IMR-90 (cell line): ENCODE measurements at places on chromosomes 6 and 20. TPM values are rescaled to one million over a fixed set of nuclear protein-coding genes. Genes with fewer than 3 reads are reported as not detected.

The HAO1 gene
- not detected in 2 replicates for total RNA-seq

The ZNF334 gene
- total RNA-seq: 1.1 and 1.4 TPM in 2 replicates

The OTOR gene
- not detected in 2 replicates for total RNA-seq

The ELOVL4 gene
- total RNA-seq: 2.3 and 5.0 TPM in 2 replicates

The COX4I2 gene
- total RNA-seq: not detected in 2 replicates

The TRIM10 gene
- total RNA-seq: not detected in 2 replicates

The BCKDHB gene
- total RNA-seq: 11.8 and 16.4 TPM in 2 replicates

The KCNQ2 gene
- total RNA-seq: not detected in 2 replicates

The LHFPL5 gene
- total RNA-seq: not detected in 2 replicates

The PPP1R14C gene
- total RNA-seq: not detected in 2 replicates

The ENTPD6 gene
- 53.6 and 61.1 TPM in 2 replicates for total RNA-seq

DNA sequence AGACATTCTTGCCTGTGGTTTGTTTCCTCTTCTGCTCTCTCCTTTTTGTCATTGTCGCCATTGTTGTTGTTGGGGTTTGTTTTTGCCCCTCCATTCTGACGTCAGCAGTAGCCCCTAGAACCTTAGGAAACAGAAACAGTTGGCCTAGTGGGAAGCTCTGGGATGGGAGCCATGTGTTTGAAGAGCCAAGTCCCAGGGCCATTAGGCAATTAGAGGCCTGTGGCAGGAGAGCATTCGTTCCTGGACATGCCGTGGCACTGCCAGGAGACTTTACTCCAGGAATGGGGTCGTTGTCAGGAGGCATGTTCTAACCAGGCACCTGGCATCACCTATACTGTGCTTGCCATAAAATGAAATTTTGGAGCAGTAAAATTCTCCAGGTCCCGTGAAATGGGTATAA lies 39.7 kb downstream of the PPARD start:
- no peak for DNase-seq

DNA sequence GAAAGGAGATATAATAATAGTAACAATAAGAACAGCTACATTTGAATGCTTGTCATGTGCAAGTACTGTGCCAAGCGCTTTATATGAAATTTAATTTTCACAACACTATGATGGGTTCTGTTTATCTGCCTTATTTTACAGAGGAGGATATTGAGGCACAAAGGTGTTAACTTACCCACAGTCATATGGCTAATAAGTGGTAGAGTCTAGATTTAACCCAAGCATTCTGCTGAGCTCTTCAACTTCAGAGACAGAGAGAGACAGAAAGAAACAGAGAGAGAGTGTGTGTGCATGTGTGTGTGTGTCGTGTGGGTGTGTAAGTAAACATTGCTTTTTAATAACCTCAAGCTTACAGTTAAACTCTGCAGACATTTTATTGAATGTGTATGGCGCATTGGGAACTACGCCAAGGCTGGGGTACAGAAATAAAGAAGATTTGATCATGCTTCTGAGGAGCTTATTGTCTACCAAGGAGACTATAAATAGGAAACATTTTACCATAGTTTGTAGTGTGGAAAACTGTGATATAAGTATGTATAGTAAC lies 12.9 kb downstream of the TBPL1 start:
- peak; percentile 13 for DNase-seq

DNA sequence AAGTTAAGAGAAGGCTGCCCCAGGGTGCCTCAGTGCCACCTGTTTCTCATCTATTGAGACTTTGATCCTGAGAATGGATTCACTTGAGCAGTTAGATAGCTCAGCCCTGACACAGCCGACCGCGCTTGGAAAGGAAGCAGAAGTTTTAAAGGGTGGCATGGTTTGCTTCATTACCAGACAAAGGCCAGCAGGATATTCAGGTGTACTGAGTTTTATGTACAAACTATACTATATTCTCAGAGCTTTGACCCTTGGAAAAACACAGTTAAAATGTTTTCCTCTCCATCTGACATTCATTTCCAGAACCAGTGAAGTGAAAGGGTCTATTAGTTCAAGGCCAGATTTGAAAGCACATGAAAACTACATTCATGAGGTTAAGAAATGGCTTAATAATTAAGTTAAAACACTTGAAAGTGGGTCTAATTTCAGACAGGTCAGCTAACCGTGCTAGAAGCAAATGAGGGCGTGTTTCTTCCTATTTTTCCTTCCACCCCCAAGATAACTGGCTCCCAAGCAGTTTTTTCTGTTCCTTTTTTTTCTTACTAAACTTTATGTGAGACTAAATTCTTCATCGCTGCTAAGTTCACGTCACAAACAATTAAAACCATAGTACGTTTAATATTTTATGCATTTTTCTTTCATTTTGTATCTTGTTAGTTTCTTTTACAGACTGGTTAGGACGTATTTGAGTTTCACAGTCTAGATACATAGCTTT lies 385.3 kb upstream of the SOX4 start:
- DNase-seq: no peak

GRCh38 chr6:94144807-94145206 lies 725.4 kb upstream of the EPHA7 start:
- DNase-seq: no peak

- DNase-seq: no peak
Observed at GRCh38 chr6:88814909-88815308, 148.5 kb downstream of the RNGTT start.

GRCh38 chr6:88165844-88166492 lies at the start of gene CNR1:
Gene CNR1, minus strand, starts transcription at chr6:88166347. Its CDS starts 21,073 bp downstream, at chr6:88145274.
- no peak for DNase-seq

- no peak for DNase-seq
Observed at GRCh38 chr6:50637267-50637666, 76.1 kb upstream of the TFAP2D start.

GRCh38 chr6:149728499-149729234 lies 10.8 kb upstream of the LATS1 start:
- DNase-seq: no peak

DNA sequence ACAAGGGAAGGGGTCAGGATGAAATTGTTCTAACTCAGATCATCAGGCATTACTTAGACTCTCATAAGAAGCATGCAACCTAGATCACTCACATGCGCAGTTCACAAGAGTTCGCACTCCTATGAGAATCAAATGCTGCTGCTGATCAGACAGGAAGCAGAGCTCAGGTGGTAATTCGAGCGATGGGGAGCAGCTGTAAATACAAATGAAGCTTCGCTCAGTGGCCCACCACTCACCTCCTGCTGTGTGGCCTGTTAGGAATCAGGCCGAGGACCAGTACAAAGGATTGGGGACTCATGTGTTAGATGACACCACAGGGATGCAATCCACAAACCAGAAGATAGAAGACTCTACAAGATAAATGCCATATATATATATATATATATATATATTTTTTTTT lies 31.5 kb upstream of the TOP1 start:
- DNase-seq: no peak

GRCh38 chr6:156776840-156777576 lies at the start of gene ARID1B:
Gene ARID1B, plus strand, starts transcription at chr6:156777378. Its CDS starts 303 bp downstream, at chr6:156777681.
- peak; percentile 83 for DNase-seq

GRCh38 chr6:22343864-22344263 lies 47.0 kb upstream of the PRL start:
- DNase-seq: no peak

- DNase-seq: no peak
Observed at GRCh38 chr6:163386329-163386908, 28.1 kb upstream of the QKI start.

- DNase-seq: no peak
Observed at GRCh38 chr6:33750244-33750991, 3.7 kb upstream of the IP6K3 start.

DNA sequence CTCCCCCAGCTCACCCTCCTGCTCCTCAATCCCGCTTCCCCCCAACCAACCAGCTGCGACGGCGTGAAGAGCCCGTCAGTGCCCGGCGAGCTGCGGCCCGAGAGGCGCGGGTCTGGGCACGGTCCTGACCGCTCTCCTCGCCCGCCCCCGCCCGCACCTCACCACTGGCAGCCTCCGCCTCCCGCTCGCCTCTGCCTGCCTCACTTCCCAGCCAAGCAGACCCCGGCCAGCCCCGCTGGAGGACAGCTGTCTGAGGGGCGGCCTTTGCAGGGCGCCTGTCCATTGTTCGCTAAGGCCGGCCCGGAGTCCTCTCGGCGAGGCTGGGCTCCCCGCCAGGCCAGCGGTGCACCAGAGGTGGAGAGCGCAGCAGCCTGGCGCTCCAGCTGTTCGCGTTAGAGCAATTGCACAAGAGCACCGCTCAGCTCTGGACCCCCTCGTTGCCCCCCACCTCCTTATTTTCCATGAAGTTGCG lies 1.3 kb downstream of the SOBP start:
- DNase-seq: peak; percentile 20

GRCh38 chr20:12171923-12172524 lies 254.3 kb downstream of the BTBD3 start:
- peak; percentile 84 for DNase-seq

DNA sequence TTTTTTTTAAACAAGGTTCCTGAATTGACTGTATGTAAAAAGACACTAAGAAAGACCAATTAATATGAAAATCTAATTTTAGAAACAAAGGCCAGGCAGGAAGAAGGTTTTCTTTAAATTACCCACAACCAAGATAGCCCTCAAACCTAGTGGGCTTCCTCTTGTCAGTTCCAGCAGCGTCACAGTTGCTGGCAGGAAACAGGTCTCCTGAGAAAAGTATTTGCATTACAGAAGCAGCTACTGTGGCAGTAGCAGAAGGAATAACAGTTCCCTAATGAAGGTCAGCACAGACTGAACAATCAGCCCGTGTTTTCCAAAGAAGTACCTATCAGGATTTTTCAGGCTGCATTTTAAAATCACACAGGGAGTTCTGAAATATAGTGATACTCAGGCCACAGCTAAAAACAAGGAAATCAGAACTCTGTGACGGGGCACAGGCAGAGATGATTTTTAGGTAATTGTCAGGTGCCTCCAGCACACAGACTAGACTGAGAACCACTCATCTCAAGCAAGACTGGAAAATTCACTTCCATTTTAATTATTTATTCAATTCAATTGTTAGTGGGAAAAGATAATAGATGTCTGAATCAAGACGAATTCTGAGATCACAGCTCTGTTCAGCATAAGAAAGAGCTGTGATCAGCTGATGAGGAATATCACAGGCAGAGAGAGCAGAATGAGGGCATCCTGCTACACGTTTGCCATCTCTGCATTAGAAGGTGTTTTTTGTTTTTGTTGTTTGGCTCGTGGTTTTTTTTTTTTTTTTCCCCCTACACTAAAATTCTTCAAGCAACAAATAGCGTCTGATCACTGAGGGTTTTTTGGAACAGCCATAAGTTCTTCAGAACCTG lies 230.5 kb upstream of the KHDRBS2 start:
- DNase-seq: no peak

- DNase-seq: no peak
Observed at GRCh38 chr6:23705697-23706096, 420.3 kb upstream of the NRSN1 start.

DNA sequence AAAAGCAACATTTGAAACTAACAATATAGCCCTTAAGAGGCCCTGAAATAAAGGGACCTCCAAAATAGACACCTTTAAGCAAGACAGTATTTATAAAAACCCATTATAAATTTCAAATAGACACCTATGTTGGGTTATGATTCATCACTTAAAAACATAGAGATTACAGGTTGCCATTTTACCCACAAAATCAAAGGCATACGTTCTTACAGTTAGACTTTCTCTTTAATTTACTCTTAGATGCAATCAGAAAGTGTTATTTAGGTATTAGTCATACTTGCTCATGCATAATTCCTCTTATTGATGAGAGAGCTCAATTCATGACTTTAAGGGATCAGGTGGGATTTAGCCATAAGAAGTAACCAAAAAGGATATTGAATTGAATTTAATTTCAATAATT lies 51.5 kb upstream of the TMEM200A start:
- no peak for DNase-seq

DNA sequence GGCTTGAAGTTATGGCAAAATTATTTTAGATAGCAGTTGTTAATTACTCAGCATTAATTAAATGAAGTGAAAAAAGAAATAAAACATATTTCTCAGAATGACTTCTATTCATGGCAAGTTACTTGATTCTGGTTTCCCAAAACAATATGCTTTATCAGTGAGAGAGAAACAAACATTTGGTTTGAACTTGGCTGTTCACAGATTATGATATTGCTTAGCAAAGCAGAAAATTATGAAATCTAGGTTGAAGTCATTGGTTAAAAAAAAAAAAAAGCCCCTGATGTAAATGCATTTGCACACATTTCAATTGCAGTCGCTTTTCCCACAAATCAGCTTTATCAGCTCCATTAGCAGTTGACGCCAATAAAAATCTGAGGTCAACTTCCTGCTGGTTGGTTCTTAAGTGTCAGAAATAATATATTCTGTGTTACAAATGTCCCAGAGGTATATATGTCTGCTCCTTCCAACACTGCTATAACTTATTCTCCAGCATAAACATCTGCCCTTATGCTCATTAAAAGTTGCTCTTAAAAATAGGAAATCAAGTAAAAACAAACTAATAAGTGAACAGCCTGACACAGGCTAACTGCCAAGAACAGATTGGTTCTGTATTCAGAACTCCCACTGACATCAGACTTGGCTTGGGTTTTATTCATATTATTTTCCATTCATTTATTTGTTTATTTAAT lies 275.4 kb downstream of the PHF3 start:
- DNase-seq: no peak

DNA sequence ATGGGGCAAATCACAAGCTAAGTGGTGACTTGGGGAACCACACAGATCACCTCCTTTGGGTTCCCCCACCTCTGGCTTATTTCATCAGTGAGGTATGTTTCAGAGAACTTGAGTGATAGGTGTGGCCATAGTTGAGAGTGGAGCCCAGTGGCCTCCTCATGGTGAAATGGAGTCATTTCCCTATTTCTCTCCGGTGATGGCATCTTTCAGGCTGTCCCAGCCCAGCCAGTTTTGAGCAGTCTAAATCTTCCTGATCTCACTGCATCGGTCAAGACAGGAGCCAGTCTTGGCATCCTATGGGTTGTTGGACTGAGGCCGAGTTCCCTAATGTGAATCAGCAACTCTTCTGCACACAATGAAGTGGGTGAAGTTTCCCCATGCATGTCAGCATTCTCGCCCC lies 132.4 kb downstream of the EYA2 start:
- no peak for DNase-seq

DNA sequence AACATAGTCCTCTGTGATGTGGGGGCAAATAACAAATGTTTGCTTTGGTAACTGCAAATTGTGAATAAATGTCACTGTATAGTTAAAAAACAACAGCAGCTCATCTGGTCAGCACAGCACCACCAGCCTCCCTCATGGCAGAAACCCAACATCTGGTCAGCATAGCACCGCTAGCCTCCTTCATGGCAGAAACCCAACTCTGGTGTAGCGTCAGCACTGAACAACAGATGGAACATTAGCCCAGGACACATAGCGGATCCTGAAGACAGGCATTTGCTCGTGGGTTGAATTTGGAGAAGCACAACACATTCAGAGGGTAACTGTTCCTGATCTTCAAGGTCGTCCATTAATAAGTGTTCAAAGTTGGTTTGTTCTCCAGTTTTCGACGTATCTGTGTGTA lies 265.9 kb downstream of the DLL1 start:
- DNase-seq: peak; percentile 58

GRCh38 chr6:9103876-9104521 lies 668.7 kb upstream of the SLC35B3 start:
- DNase-seq: no peak

GRCh38 chr6:24743265-24743943 lies 24.4 kb upstream of the C6orf62 start:
- peak; percentile 98 for DNase-seq

GRCh38 chr6:154791556-154792317 lies 58.5 kb downstream of the SCAF8 start:
- DNase-seq: peak; percentile 21
